ENCODE measurements at places on chromosomes 7 and 10. TPM values are rescaled to one million over a fixed set of nuclear protein-coding genes. Genes with fewer than 3 reads are reported as not detected.

GRCh38 chr7:155355176-155355575 is 57.5 kb downstream of the INSIG1 start:
- DNase-seq = no peak

- peak; percentile 45 for DNase-seq
Observed at GRCh38 chr7:6228361-6229229, 43.8 kb downstream of the CYTH3 start.

- DNase-seq = no peak
Observed at GRCh38 chr7:135938563-135938962, 38.6 kb downstream of the MTPN start.

- no peak for DNase-seq
Observed at GRCh38 chr10:26448706-26449435, 10.7 kb downstream of the APBB1IP start.

DNA sequence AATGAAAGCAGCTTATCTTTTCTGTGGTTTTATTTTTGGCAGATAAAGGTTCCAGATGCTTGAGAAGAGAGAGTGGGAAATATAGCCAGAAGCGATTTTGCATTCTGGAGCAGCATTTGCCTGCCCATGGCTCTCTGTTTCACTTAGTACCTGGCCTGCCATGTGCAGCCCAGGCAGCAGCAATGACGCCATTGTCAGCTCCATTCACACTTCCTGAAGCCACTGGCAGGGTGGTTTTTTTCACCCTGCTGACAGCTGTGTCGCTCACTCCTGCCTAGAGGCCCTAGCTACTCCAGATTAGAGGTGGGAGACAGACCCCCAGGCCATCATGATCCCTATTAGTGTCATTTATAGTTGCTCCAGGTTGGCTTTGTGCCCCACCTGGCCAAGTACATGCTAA is 30.1 kb upstream of the NEUROD6 start:
- no peak for DNase-seq

- DNase-seq = peak; percentile 41
Observed at GRCh38 chr7:98456866-98457265, 56.0 kb upstream of the BAIAP2L1 start.

The RAB11FIP2 gene
- total RNA-seq = 18.0 TPM

The UBTD1 gene
- 13.8 TPM for total RNA-seq

The PNLIPRP2 gene
- 0.34 TPM for total RNA-seq
